ENCODE measurements at places on chromosomes 4 and X.
A peak's percentile ranks its signal among the peaks of the same experiment; 100 is the strongest.

DNA sequence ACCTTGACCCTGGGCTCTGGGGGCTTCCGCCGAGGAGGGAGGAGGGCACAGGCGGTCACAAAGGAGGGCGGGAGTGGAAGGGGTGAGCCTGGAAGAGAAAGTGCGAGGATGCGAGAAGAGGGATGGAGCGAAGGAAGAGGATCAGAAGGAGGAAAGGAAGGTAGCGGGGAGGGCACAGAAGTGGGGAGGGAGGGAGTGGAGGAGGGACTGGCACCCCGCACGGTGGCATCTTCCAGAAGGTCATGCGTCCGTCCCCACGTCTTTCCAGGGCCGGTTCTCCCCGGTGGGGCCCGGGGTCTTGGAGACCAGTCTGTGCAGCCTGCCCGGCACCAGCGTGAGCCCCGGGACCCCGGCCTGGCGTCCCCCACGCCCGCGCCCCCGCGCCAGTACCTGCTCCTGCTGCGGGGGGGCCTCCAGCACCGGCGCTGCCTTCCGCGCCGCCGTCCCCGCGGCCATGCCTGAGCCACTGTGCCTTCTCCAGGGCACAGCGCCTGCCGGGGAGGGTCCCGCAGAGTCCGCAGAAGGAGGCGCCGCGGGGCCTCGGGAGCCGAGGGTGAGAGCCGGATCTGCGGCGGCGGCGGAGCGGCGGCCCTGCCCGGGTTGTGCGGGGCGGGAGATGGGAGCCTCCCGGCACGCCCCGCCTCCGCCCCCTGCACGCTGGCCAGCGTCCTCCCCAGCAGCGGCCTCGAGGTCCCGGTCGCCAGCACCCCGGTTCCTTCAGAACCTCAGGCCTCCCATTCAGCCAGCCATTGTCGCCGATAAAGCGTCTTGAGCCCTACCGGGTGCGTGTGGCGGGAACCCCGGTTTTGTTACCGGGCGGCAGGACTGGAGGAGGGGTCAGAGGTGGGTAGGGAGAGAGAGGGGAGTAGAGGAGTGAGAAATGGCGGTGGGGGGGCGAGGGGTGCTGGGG, at the start of gene RNF175:
TSS of gene RNF175 (minus strand) at position 618 of the 910 bp plus-strand sequence. CDS start at position 456, 162 bp downstream.
- DNase-seq, result peak; percentile 52

GRCh38 chr4:173128199-173128890, 40.3 kb upstream of the GALNT7 start:
- DNase-seq, result no peak

DNA sequence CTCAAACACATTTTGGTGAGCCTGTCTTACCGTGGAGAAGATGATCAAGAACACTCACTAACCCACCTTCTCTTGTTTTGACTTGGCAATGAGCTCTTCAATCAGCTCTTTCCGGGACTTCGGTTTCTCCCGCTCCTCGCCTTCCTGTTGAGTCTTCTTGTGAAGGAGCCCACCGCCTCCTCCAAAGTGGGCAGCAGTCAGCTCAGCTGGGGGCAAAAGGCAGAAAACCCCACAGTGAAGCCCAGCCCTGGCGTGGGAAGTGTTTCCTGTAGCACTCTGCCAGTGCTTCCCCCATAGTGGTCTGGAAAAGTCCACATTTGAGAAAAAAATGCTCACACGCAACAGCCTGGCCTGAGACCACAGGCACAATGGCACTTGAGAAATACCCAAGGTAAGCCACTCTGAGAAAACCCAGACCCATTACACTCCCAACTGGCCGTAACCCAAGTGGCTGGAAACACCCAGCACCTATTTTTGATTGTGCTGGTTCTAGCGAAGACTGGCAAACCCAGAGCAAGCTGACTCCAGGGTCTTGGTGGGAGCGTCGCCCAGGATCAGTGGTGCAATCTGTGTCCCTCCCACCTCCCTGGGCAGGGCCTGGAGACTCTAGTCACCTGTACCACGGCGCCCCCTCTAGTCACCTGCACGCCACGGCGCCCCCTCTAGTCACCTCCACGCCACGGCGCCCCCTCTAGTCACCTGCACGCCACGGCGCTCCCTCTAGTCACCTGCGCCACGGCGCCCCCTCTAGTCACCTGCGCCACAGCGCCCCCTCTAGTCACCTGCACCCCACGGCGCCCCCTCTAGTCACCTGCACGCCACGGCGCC, 8.6 kb downstream of the NOP14 start:
- DNase-seq, result peak; percentile 51

- no peak for DNase-seq
These were observed 19.4 kb downstream of the NKX6-1 start for GRCh38 chr4:84479663-84480062.

- no peak for DNase-seq
These were observed 208.8 kb downstream of the GRIA3 start for GRCh38 chrX:123392921-123393320.

DNA sequence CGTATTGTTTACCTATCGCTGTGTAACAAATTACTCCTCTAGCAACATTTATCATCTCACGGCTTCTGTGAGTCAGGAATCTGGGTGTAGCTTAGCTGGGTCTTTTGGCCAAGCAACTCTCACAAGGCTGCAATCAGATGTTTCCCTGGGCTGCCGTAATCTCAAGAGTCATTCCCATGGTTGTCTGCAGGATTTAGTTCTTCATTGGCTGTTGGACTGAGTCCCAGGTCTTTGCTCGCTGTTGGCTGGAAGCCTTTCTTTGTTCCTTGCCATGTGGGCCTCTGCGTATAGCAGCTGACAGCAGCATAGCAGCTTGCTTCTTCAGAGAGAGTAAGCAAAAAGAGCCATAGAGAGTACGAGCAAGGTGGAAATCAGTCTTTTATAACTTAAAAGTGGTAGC, 16.8 kb downstream of the POLR2B start:
- DNase-seq, result no peak

GRCh38 chrX:23871905-23872546, 35.7 kb downstream of the APOO start:
- DNase-seq, result no peak

DNA sequence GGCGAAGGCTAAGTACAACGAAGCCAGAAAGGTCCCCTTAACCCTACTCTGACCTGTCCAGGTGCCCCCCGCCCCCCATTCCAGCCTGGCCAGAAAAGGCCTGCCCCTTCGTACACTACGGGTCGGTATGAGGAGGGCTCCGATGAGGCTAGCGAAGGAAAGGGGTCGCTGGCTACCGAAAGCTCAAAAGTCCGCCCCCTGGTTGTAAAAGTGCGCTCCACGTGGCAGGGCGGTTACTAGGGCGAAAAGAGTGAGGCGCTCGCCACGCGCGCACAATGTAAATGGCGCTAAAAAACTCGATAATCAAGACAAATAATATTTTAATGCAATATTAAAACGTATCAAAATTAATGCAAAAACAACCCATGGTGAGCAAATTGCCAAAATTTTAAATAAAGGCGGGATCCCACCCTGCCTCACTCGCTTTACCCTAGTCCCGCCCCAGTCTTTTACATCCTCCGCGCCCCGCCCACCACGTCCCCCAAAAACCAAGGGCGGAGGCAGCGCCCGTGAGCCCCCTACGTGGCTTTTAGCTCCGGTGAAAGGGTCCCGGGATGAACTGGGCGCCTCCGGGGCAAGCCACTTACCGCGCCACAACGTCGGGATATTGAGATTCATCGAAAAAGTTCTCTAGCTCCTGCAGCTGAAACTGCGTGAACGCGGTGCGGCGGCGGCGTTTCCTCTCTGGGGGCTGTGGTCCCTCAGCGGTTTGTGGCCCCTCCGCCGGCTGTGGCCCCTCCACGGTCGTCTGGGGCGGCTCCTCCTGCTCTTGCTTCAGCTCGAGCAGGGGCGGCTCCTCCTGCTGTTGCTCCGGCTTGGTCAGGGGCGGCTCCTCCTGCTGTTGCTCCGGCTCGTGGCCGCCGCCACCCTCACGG, 929 bp downstream of the ESX1 start:
- no peak for DNase-seq

GRCh38 chr4:127055357-127055756, 577.4 kb upstream of the INTU start:
- DNase-seq, result no peak

GRCh38 chr4:93072292-93072691, 756.3 kb upstream of the ATOH1 start:
- DNase-seq, result no peak

DNA sequence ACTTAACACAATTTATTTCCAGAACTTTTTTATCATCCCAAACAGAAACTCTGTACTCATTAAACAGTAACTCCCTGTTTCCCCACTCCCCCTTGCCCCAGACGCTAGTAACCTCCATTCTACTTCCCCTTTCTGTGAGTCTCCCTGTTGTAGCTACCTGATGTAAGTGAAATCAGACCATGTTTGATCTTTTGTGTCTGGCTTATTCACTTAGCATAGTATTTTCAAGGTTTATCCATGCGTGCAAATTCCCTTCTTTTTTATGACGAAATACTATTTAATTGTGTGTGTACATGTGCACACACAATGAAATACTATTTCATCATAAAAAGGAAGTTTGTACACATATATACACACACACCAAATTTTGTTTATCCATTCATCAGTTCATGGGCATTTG, 5.2 kb downstream of the PKD2 start:
- DNase-seq, result no peak

GRCh38 chr4:43337707-43338106, 445.2 kb downstream of the GRXCR1 start:
- DNase-seq, result no peak

DNA sequence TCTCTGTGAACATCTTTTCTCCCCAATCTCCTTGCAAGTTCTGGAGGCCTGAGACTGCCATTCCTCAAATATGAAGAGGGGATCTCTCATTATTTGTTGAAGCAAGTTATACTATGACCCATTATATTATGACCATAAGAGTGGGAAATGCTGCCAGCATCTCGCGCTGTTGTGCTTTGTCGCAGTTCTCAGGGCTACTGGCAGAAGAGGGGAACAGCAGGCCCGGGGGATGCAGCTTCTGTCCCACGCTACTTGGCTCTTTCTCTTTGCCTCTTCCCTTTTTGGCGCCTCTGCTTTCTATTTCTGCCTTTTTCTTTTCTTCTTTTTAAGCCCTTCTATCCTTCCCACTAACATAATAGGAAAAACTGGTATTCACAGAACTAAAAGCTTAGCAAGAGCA, 64.2 kb downstream of the GEMIN8 start:
- DNase-seq, result no peak

DNA sequence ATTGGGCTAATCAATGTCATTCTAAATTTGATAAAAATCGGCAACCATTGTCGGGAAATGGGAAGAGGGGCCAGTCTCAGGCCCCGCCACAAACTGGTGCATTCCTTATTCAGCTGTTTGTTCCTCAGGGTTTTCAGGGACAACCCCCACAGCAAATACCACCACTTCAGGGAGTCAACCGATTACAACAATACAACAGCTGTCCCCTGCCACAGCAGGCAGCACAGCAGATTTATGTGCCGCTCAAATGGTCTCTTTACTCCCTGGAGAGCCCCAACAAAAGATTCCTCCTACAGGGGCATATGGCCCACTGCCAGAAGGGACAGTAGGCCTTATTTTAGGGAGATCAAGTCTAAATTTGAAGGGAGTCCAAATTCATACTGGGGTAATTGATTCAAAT, 61.8 kb downstream of the ZNF732 start:
- no peak for DNase-seq

DNA sequence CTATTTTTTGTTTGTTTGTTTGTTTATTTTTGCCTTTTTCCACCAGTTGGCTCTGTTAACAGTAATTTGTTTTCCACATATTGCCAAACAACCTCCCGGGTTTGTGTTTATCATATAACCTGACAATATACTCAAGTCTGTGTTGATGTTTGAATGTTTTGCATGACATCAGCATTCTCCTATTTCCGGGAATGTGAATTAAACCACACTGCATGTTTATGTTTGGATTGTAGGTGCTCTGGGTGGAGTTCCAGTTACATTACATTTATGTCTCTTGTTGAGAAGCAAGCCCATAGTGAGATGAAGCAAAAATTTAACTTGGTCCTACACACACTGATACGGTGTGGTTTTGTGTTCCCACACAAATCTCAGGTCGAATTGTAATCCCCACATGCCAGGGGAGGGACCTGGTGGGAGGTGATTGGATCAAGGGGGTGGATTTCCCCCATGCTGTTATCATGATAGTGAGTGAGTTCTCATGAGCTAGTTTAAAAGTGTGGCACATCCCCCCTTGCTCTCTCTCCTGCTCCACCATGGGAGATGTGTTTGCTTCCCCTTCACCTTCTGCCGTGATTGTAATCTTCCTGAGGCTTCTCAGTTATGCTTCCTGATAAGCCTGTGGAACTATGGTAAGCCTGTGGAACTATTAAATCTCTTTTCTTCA, 54.4 kb upstream of the CLNK start:
- no peak for DNase-seq

GRCh38 chrX:121323337-121323736, 275.9 kb downstream of the GLUD2 start:
- no peak for DNase-seq

- no peak for DNase-seq
These were observed 4.4 kb upstream of the INPP4B start for GRCh38 chr4:142850478-142850877.

DNA sequence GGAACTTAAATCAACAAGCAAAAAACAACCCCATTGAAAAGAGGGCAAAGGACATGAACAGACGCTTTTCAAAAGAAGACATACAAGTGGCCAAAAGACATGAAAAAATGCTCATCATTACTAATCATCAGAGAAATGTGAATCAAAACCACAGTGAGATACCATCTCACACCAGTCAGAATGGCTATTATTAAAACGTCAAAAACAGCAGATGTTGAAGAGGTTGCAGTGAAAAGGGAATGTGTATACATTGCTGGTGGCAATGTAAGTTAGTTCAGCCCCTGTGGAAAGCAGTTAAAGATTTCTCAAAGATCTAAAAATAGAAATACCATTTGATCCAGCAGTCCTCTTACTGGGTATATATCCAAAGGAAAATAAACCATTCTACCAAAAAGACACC, 22.6 kb downstream of the RTL9 start:
- DNase-seq, result no peak

DNA sequence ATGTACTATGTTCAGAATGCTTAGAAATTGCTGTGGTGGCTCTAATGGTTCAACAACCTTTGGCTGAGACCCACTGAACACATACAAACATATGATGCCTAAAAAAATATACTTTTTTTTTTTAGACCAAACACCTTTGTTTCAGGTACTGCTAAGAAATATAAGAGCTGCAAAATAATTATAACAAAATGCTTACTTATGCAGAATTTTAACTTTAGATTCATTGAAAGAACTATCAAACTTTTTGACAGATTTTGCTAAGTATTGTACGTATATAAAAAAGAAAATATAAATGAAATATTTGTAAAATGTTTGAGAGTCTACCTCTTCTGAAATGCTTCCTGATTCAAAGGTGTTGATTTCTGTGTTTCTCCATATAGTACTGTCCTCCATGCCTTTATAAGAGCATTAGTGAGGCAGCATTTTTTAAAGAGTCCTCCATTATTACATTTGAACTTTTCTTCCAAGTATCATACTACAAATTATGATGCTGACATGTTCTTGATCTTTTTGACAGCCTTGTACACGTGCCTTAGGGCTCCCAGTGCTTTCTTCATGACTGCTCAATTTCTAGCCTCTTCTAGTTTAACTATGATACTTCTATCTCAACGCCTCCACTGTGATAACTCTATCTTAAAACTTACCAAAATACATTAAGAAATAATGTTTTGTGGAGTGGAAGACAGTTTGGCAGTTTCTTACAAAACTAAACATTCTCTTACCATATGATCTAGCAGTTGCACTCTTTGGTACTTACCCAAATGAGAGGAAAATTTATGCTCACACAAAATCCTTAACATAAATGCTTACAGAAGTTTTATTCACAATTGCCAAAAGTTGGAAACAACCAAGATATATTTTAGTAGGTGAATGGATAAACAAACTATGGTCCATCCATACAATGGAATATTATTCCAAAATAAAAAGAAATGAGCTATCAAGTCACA, 212.2 kb upstream of the MAB21L2 start:
- DNase-seq, result no peak

GRCh38 chrX:132409780-132410556, 78.9 kb downstream of the MBNL3 start:
- DNase-seq, result no peak
